ENCODE measurements at places on chromosomes 3 and 15.

- DNase-seq, result no peak
These were observed 89.4 kb upstream of the HES1 start for GRCh38 chr3:194046531-194046930.

GRCh38 chr3:57169872-57170623 is 4.9 kb upstream of the IL17RD start:
- peak; percentile 29 for DNase-seq

DNA sequence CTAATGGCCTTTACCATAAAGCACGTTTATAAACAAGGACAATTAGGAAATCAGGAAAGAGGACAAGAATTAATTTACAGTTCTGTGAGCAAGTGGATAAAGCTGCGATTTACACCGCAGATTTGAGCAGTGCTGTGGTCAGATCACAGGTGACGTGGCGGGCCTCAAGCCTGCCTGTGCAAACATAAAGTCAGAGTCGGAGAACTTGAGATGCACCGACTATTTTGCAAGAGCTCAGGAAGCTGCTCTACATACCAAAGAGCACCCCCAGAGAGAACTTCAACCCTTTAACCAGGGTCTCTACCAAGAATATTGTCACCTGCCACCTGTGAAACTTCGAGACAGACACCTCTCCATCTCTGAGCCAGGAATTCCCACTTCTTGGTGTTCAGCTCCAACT is 35.7 kb downstream of the MECOM start:
- no peak for DNase-seq

DNA sequence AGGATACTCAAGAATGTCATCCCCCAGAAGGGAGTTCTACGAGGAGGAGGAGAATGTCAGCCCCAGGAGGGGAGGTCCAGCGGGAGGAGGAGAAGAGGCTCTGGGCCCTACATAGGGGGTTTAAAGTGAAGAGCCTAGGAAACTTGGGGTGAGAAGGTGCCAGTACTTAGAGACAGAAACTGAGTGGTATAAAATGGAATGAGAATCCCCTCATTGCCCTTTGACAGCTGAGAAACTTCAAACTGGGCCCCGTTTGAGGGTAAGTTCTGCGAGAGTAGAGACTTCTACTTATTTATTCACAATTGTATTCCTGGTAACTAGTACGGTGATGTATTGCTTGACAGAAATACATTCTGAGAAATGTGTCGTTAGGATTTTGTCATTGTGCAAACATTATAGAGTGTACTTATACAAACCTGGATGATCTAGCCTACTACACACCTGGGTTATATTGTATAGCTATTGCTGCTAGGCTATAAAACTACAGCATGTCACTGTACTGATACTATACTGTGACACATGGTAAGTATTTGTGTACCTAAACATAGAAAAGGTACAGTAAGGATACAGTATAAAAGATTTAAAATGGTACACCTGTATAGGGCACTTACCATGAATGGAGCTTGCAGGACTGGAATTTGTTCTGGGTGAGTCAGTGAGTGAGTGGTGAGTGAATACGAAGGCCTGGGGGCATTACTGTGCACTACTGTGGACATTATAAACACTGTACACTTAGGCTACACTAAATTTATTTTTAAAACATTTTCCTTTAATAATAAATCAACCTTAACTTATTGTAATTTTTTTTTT is 62.0 kb downstream of the TSC22D2 start:
- no peak for DNase-seq

DNA sequence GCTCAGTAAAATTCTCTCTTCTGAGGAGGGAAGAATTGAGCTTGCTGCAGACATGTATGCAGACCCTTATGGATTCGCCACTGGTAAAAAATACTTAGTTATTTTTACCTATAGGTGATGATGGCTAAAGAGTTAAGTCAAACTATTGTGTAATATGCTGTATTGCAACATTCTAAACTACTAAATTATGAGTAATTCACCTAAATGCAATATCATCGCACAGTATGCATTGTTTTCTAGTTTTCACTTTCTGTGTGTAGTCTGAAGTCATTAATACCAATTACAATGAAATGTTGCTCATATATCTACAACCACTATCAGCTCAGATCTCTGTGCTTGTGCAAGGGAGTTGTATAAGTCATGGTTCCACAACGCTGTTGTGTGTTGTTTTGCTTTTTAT is 48.7 kb upstream of the ROBO2 start:
- no peak for DNase-seq

GRCh38 chr3:8529181-8529637 is 27.6 kb downstream of the LMCD1 start:
- no peak for DNase-seq

DNA sequence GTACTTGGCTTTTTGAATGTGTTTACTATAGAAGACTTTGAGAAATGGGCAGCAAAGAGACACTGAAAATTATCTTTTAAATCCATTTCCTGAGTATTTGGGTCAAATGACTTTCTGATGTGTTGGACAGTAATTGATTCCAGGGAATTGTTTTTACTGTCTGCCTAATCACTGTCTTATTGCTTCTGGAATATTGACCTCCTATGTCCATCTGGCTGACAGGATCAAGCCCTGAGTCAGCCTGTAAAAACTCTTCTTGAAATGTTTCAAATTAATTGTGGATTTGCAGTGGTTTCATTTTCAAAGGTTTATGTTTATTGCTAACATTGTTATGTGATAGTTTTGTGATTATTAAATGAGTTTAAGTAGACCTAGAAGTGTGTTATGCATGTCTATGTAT is 50.6 kb upstream of the MLF1 start:
- no peak for DNase-seq

DNA sequence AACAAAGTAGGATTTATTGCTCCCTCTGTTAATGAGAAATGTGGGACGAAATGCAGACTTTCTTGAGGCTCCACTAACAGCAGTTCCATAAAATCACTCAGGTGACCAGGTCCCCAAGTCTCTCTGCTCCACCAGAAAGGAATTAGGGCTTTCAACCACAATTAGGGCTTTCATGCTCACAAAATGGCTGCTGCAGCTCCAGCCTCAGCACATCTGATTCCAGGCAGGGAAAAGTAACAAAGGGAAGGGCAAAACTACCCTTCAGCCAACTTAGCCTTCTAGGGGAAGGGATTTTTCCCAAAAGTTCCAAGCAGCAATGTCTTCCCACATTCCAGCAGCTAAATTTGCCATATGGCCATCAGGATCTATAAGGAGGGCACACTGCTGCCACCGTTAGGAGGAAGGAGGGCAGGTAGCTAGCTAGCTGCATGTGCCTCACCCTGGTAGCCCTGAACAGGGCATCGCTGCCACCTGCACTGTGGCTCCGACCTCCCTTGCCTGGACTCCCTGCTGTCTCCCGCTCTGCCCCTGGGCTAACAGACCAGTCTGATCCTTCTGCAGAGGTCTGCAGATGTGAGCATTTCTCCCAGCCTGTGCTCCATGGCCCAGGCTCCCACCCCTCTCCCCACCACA is 12.8 kb downstream of the CFAP100 start:
- DNase-seq, result no peak

DNA sequence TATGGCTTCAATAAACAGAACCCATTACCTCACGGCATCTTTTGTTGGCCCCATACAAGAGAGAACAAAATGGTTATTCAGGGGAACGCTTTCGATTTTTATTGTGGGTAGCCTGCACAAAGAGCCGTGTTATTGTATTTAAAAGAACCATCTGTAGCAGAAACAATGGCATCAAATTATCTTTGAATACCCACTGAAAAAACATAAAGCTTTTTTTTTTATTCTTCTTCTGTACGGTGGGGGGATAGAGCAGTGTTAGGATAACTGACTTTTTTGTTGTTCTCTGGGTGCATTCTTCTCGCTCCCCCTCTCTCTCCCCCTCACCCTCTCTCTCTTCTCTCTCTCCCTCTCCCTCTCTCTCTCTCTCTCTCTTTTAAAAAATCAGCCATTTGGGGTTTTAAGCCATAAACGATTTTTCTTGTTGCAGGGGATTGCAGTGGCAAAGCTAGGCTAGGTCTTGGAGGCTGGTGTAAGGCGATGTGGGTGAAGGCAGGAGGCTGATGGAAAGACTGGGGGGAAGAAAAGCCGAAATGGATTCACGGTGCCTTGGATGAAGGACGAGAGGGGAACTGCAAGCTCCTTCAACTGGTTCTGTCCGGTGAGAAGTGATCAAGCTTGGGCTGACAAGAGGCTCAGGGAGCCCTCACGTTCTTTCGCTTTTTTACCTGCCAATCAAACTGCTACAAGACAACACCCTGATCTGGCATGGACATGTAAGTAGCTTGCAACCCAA is 12.4 kb upstream of the SOX2 start:
- DNase-seq, result no peak

GRCh38 chr15:22888120-22888859 is 49.8 kb downstream of the NIPA2 start:
- DNase-seq, result no peak

DNA sequence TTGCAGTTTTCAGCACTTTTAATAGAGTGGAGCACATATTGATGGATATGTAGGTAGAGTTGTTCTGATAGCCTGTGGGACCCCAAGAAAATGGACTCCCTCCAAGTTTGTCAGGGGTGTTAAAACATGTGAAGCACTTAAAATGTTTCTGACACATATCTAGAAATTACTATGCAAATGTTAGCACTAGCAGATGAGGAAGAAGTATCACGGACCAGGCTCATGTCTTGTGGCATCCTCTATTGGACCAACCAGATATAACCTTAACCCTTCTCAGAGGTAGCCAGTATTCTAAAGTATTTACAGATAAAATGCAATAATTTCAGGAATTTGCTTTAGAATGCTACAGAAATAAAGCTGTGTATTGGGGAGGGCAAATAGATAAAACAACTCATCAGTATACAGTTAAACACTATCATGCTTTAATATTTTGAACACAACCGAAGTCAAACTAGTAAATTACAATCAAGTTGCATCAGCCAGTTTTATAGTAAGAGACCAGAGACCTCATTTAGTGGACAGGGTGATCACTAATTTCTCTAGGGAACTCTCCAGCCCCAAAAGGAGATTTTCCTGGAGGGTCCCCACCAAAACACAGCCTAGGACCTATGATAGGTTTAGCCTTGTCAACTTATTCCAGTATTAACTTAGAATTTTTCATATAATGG is 57.2 kb upstream of the FBN1 start:
- DNase-seq, result no peak

DNA sequence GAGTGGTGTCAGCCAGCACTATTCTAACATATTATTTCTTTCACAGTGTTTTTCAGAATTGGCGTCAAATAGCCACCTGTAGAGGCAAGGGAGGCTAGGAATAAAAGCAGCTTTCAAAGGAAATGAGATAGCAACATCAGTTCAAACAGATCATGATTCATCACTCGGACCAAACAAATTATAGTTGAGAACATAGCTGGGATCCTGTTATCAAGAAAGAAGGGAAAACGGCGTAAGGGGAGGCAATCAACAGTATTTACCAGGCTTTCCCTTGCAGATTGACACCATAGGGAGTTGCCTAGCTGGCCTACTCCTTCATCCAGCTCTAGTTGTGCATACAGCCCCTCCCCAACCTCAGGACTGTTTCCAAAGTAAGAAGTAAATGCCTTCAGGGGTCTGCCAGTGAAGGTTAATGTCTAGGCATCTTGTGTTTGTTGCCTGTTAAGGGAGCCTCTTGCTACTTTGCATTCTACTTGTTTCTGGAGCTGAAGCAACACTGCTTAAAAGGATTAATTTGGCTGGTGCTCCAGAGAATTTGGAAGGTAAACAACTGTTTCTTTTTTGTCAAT is 286.5 kb downstream of the NSUN3 start:
- no peak for DNase-seq

DNA sequence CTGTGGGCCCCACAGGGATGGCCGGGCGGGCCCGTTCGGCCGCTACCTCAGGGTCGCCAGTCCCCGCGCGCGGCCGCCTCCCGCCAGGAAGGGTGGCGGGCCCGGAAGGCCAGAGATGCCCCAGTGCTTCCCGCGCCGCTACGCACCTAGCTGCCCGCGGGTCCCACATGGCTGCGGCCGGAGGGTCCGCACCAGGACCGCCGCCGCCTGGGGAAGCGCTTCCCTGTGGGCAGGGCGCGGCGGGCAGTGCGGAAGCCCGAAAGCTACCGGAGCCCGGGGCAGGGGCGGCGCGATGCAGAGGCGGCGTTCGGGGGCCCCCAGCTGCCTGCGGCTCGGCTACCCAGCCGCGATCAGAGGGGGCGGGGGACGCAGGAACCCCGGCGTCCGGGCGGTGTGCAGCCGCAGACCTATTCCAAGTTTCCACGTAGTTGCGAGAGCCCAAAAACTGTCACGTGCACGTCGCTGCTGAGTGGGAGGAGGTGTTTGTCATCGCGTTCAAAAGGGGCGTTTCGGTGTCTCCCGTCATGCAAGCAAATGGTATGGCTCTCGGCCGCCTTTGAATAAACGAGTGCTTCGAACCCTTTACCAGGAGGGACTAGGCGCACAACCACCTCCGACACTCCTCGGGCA is at the start of gene TRANK1:
TSS of gene TRANK1 (minus strand) at position 414 of the 630 bp plus-strand sequence. CDS start at position 169, 245 bp downstream.
- peak; percentile 80 for DNase-seq

- DNase-seq, result no peak
These were observed 47.8 kb downstream of the FNDC3B start for GRCh38 chr3:172087198-172087597.

- no peak for DNase-seq
These were observed 61.7 kb downstream of the KLF15 start for GRCh38 chr3:126295407-126295939.

DNA sequence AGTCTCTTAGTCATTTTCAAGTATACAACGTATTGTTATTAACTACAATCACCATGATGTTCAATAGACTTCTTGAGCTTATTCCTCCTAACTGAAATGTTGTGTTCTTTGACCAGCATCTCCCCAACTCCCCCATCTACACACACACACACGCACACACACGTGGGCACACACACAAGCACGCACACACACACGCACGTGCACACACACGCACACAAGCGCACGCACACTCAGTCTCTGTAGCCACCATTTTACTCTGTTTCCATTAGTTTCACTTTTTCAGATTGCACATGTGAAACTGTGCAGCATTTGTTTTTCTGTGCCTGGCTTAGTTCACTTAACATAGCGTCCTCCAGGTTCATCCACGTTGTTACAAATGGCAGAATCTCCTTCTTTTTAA is 247.0 kb downstream of the XXYLT1 start:
- DNase-seq, result no peak

DNA sequence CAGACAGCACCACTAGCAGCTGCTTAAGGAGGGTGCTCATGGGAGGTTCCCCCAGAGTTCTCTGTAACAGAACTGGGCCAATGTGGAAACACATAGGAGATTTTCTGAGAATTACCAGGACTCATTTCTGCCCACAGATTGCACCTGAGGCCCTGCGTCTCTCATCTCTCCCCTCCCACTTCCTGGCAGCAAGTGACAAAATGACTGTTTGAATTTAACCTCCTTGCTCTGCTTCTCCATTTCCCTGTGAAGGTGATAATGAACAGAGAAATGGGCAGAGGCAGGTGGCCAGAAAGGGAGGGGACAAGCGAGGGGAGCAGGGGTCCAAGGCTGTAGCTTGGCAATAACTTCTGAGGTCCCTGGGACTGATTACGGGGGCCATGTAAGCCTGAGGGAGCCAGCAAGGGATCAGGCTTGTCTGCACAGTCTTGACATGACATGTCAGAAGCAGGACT is 8.0 kb downstream of the EPHB1 start:
- peak; percentile 10 for DNase-seq
